Motor neuron (in vitro differentiated cells): ENCODE measurements at places on chromosomes 1 and 21. TPM values are rescaled to one million over a fixed set of nuclear protein-coding genes. Genes with fewer than 3 reads are reported as not detected.

GRCh38 chr1:143625886-143626285 is 345.9 kb downstream of the FAM72C start:
- ATAC-seq = no peak

KRTAP19-2 gene
- total RNA-seq = not detected in 2 replicates

TSTD1 gene
- 2.6 and 4.0 TPM in 2 replicates for total RNA-seq

DNA sequence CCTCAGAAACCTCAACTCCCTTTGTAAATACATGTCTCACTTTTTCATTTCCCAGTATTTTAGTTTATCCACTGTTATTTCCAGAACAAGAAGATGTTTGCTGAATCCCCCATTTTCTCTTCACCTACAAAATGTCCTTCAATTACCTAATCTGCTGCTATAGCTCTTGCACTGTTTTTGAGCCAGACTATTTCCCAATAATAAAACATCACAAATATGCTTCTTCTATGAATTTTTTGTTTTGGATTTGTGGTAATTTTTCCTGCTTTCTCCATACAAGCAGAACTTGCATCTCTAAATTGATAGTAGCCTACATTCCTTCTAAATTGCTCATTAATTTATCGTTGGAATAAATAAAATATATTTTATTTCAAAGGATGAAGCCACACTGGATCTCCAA is 199.6 kb upstream of the C1orf87 start:
- ATAC-seq = no peak
